ENCODE measurements at places on chromosomes 5 and 9.

GRCh38 chr9:99878651-99879050 is 27.8 kb upstream of the STX17 start:
- DNase-seq: no peak

DNA sequence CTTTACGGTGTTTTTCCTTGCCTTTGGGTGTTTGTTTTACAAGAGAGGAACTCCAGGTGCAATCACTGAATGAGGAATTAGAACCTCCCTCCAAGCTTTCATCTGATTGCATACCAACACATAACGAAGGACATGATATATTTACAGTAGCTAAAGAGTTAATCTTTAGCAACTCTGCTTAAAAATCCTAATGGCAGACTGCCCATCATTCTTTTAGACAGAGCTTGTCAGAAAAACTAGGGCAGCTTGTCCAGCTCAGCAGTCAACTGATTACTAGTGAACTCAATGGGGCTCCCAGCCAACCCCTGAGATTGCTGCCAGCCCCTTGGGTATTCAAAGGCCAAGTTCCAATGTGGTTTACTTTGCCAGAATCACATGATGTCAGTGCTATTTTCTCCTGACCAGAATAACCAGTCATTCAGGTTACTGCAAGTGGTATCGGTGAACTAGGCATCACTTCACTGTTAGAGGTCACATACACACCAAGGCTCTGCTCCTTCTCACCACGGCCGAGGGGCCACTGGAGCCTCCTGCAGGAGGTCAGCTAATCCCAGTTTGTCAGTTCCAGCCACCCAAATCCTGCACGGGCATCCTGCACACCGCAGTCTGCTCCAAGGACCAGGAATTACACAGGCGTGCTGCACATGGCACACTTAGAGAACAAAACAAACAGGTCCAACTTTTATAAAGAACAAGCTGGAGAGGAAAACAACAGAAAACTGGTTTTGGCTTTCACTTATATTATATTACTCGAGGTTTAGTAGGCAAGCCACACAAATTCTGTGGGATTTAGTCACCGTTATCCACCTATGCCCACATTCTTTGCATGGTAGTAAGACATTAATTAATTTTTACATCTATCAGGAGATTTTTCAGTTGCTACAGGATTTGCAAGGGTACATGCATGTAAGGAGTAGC is 62.5 kb downstream of the NFIB start:
- peak; percentile 71 for DNase-seq

DNA sequence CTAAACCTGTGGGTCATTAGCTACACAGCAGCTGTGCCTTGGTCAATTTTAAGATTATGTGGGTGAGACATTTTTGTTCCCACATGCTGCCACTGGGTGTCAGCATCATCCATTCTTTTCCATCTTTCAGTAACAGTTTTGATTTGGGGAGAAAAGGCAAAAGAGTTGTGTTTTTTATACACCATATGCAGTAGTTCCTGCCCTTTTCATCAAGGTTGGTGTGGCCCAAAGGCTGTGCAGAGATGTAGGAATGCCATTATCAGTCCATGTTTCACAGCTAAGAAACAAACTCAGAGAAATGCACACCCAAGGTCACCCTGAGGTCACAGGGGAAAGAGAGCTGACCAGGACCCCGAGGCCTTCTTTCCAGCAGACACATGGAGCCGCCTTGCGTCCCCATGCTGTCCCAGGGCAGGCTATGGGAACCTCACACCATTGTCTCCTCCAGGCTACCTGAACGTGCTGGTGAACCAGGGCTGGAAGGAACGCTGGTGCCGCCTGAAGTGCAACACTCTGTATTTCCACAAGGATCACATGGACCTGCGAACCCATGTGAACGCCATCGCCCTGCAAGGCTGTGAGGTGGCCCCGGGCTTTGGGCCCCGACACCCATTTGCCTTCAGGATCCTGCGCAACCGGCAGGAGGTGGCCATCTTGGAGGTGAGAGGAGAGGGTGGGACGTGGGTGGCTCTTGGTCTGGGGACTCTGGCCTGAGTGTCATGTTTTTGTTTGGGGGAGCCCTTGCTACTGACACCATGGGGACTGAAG is 27.8 kb upstream of the GRPEL2 start:
- DNase-seq: no peak

GRCh38 chr9:86679909-86680308 is 267.4 kb downstream of the GAS1 start:
- no peak for DNase-seq

GRCh38 chr9:16315720-16316119 is 554.8 kb downstream of the BNC2 start:
- DNase-seq: peak; percentile 69

DNA sequence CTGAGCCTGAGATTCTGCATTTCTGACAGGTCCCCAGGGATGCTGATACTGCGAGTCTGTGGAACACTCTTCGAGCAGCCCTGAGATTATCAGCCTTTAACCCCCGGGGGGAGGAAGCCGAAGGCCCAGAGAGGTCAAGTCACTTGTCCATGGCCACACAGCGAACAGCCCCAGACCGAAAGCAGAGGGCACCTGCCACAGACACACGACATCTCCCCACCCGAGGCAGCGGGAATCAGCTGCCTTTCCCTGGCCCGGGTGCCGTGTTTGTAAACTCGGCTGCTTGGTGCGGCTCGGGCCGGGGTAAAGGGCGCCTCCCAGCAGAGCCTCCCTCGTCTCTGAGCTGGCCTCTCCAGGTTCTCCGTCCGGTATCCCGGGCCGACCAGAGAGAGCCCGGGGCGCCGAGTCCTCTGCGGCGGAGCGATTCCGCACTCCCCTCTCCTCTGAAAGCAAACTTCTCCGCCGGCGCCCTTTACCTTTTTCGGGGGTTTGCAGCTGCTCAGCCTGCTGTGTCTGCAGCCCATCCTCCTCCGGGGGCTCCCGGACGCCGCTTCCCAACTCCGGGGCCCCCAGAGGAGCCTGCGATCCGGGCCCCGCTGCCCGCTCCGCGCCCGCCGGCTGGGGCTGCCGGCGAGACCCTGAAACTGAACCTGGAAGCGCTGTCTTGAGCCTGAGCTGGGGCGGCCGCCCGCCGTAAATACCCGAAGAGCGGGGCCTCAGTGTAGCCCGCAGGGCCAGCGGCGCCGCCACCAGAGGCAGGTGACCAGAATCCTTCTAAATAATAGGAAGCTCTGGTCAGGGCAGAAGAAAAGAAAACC is at the start of gene CCDC69:
Gene CCDC69, minus strand, starts transcription at position 646 of the 818 bp plus-strand sequence. Its CDS starts 122 bp downstream, at position 524.
- DNase-seq: peak; percentile 83

DNA sequence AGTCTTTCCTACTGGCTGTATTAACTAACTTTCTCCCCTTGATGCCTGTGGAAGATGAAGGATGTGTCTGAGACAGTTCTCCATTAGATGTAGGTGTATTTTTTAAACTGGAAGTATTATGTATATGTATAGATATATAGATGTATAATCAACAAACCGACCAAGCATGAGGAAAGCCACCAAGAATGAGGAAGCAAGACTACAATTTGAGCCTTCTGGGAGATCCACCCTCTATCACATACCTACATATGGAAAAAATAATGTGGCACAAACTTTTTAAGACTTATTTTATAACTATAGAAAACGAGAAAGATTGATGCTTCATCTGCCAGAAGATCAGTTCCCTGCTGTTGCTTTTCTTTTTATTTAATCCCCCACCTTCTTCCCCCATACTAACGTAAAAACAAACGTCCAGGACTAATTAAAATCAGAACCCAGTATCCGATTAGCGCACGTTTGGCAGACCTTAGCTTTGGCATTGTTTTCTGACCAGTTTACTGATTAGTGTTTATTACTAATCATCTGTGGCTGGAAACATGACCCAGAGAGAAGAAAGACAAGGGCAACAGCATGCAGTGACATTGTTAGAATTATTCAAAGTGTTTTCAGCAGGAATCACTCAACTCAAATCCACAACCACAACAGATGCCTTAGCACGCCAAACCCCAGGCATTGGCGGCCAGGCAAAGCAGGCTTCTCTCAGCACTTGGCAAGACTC is 490.2 kb downstream of the EBF1 start:
- no peak for DNase-seq

DNA sequence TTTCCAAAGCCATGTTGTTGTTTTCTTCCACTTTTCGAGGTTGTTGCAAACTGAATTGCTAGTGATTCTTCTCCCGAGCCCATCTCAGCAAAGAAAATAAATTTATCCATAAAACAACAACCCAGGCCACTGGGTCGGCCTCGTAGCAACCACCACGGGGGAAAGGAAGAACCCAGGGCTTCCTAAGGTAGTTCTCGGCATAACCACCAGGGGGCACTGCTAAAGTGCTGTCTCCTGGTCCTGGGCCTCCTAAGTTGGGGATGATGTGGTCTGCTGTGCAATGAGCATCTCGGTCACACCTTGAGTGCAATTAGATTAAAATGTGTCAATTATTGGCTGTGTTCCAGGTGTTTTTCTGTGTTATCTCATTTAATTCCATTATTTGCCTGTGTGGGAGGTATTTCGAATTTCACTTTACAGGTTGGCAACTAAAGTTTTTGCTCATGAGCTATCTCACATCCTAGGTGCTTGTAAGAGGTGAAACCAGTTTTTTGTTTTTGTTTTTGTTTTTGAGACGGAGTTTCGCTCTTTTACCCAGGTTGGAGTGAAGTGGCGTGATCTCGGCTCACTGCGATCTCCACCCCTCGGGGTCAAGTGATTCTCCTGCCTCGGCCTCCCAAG is 102.8 kb upstream of the DAP start:
- DNase-seq: no peak

DNA sequence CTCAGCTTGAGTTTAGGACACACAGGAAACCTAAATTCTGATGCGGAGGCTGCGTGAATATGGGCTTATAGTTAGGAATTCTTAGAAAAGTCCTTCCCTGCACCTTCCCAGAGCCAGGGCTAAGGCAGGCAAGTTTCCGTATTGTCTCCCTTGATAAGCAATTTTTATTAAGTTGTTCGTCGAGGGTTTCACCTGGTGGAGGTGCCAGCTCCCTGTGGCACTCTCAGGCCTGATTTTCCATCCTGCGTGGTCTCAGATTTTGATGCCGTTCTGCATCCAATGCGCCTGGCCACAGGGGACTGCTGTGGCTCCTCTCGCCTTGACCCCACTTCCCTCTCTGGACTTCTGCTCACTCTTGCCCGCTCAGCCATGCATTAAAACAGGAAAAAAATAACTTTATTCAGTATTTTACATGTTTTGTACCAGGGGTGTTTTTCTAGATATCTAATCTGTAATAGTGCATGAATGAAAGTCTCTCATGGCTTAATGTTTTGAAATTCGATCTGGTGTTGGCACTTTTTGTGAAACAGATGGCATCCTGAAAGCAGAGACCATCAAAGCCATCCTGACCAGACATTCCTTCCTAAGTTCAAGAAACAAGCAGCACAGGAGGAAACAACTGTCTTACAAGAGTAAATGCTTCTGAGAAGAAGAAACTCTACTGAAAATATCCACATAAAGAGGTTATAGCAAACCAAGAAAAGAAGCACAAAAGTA is 50.7 kb downstream of the TRIP13 start:
- DNase-seq: peak; percentile 32

GRCh38 chr5:168914491-168914890 is 335.3 kb upstream of the PANK3 start:
- DNase-seq: no peak

GRCh38 chr5:148981353-148981752 is 81.5 kb downstream of the SH3TC2 start:
- DNase-seq: no peak

DNA sequence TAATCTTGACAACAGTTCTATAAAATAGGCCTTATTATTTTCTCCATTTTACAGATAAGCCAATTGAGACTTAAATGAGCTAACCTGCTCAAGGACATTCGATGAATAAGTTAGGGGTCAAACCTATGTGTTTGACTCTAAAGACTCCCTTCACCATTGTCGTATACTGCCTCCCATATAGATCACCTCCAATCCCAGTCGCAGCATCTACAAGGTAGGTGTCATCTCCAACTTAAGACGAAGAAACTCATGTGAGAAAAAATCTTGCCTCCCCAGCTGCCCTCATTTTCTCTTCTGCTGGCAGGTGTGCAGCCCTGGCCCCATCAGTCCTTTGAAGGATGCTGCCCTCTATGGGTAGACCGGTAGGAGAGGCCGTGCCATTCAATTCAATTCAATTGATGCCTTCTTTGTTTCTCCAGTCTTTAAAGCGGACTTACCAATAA is 75.2 kb upstream of the SMARCA2 start:
- DNase-seq: no peak

- no peak for DNase-seq
Measured at GRCh38 chr9:124559871-124560270, 52.7 kb upstream of the NR5A1 start.

GRCh38 chr5:150499437-150499956 is 8.4 kb upstream of the NDST1 start:
- no peak for DNase-seq

- DNase-seq: no peak
Measured at GRCh38 chr9:4118666-4119065, 181.2 kb downstream of the GLIS3 start.

DNA sequence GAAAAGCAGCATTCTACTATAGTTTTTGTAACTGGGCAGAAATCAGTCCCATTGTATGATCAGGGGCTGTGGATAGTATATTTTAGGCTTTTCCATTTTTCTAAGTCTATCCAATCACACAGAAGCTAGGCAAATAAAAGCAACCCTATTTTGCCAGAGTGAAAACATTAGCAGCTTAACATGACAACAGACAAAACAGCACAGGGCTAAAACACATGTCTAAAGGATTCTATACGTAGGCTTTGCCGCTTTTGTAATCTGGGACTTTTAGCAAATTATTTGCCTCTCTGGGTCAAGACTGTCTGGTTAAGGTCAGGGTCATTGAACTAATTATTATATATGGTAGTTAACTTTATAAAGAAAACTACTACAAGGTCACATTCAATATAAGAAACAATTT is 4.2 kb downstream of the MARCHF3 start:
- DNase-seq: no peak

DNA sequence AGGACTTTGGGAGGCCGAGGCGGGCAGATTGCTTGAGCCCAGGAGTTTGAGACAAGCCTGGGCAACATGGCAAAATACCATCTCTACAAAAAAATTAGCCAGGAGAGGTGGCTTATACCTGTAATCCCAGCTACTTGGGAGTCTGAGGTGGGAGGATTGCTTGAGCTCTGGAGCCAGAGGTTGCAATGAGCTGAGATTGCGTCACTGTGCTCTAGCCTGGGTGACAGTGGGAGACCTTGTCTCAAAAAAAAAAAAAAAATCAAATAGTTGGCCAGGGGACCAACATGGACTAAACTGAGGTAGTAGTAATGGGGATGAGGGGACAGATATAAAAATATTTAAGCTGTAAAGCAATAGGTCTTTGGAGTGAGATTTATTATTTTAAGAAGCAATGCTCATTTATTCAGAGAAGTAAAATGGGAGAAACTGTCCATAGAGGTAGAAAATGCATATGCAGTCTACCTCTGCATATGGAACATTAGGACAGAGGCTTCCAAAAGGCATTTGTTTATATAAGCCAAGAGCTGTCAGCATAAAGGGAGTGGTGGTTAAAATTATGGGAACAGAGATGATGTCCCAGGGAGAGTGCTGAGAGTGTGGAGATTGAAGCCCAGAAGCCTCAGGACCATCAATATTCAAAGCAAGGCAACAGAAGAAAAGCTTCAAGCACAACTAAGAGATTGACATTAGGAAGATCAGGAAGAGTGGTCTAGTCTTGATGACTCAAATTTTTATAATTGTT is 98.1 kb downstream of the UBE2R2 start:
- DNase-seq: no peak
